Stromal cell of bone marrow (primary cell): ENCODE measurements at places on chromosomes 3 and 15.

GRCh38 chr15:57198654-57199291 lies 177.5 kb upstream of the CGNL1 start:
- DNase-seq, result no peak

- no peak for DNase-seq
Observed at GRCh38 chr3:852033-852432, 240.8 kb upstream of the CNTN6 start.

DNA sequence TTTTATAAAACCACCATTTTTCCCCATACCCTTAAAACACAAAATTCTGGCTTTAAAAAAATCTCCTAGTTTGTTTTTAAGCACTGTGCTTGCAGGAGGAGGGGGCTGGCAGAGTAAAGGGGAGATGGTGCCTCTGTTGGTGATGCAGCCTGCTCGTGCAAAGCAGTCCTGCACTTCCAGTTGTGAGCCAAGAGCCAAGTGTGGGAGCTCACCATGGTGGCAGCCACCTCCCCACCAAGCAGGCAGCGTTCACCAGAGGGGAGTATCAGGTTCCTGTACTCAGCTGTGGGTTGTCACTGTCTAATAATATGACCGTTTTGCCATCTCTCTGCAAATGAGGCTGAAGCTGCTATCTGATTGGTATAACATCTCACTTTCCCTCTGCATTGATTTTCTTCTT lies 164.8 kb downstream of the SYNPR start:
- DNase-seq, result no peak

GRCh38 chr3:194395212-194395611 lies 3.9 kb downstream of the GP5 start:
- no peak for DNase-seq

DNA sequence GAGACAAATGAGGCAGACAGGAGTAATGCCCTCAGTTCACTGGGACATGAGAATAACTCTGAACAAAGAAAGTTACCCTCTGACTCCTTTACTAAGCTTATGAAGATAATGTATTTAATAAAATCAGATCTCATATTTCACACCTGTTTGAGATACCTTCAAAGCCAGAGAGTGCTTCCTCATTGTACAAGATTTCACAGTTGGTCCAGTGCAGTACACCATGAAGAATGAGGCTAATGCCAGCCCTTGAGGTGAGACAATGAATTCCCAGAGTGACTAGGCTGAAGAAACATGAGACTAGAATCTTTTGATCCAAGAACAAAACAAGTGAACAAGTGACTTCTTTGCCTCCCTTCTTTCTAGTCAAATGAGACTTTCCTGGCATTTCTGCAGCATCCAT lies 1133.8 kb downstream of the TUSC7 start:
- no peak for DNase-seq

DNA sequence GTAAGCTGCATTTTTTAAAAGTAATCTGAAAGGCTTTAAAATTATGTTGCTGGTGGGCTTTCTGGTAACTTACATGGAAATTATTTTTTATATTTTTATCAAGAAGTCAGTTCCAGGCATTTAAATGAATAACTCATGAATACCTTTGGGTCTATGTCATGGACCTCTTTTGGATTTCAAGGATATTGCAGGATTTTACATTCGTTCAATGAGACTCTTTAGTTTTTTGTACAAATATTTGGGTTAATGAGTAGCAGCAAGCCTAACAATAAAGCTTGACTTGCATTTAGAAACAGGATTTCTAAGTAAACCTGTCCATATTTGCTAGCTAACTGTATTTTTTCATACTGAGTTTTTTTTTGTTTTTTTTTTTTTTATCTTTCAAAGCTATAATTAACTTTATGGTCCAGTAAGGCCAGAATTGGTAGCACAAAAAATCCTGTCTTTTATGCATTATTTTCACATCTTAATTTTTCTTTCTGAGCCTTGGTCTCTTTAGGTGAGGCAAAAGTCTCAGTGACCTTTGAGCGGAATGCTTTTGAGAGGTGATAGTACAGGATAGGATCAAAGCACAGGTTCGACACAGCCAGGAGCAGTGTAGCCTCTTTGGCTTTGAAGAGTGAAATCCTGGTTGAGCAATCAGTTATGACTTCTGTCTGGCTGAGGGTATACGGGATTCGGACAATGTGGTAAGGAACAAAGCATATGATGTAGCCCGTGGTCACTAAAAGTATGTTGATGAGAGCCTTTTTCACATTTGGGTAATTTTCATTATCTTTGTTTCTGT lies 4.8 kb downstream of the GPR171 start:
- no peak for DNase-seq

DNA sequence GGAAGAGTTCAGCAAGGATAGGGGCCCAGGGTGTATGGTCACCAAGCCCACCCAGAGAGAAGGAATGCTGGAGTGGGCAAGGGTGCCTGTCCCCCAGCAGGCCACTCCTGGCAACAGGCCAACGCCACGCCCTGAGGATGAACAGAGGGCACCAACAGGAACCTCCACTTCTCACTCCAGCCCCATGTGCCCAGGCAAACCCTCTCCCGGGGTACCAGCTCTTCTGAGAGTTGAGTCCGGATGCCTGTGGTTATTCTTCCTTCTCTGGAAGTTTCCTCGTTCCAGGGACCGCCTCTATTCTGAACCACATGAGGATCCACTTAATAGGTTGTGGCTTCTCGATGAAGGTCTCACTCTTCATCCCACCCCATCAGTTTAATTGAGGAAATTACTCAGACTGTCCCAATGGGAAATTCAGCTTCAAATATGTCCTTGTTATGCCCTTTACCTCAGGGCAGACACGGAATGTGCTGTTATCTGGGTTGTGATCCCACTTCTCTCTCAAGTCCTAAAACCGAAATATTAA lies 114.3 kb downstream of the LIPC start:
- no peak for DNase-seq

- no peak for DNase-seq
Observed at GRCh38 chr3:31752305-31753049, 219.8 kb downstream of the STT3B start.

DNA sequence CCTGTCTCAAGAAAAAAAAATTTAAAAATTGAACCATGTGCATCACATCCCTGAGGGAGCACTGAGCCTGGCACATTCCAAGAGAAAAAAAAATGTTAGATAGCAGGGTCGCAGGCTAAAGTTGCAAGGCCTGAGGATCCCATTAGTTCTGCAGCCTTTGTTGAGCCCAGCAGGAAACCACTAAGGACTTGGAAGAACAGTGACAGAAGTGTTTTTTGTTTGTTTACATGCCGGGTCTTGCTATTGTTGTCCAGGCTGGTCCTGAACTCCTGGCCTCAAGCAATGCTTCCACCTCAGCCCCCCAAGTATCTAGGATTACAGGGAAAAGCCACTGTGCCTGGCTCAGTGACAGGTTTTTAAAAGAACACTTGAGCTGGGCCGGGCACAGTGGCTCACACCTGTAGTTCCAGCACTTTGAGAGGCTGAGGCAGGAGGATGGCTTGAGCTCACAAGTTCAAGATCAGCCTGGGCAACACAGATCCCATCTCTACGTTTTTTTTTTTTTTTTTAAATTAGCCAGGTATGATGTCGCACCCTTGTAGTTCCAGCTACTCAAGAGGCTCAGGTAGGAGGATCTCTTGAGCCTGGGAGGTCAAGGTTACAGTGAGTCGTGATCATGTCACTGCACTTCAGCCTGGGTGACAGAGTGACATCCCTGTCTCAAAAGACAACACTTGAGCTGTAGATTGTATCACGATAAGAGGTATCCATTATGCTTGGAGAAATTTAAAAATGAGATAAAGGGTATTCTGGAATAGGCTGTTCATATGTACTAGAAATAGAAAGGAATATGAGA lies 15.2 kb downstream of the CHAC1 start:
- no peak for DNase-seq

- DNase-seq, result no peak
Observed at GRCh38 chr3:11076711-11077110, 77.6 kb upstream of the HRH1 start.

GRCh38 chr3:81363816-81364215 lies 397.6 kb downstream of the GBE1 start:
- no peak for DNase-seq

GRCh38 chr3:146543461-146544001 lies 876 bp downstream of the PLSCR1 start:
- DNase-seq, result no peak

- no peak for DNase-seq
Observed at GRCh38 chr3:73448761-73449301, 175.9 kb downstream of the PDZRN3 start.

GRCh38 chr3:71035886-71036285 lies 547.6 kb downstream of the FOXP1 start:
- DNase-seq, result no peak

GRCh38 chr3:23806534-23807423 lies 1.0 kb downstream of the UBE2E1 start:
- no peak for DNase-seq

- no peak for DNase-seq
Observed at GRCh38 chr3:114649331-114649730, 355.5 kb downstream of the TIGIT start.

DNA sequence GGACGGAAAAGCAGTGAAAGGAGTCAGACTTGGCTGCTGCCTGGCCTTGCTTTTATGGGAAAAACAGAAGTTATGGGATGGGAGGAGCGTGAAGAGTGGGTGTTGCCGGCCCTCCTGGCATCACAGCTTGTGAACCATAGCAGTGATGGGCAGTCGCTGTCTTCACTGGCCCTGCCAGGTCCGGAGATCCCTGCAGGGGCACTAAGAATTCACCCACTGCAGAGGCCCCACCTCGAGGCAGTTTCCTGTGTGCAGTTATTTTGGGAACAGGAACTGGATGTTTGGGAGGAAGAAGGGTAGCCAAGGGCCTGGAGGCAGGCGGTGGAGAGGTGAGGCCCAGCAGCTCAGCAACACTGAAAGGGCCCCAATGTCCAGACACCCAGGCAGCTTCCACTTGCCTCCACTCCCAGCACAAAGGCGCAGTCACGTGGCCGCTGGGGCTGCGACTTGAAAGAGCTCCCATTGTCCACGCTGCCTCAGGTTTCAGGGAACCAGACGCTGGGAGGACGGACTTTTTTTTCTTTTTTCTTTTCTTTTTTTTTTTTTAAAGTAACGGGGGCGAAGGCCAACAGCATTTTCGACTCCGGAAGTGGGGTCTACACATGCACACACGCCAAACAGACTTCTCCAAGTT lies 255.6 kb downstream of the ZNF621 start:
- peak; percentile 77 for DNase-seq

- DNase-seq, result no peak
Observed at GRCh38 chr15:80906159-80906766, 83.4 kb downstream of the MESD start.

DNA sequence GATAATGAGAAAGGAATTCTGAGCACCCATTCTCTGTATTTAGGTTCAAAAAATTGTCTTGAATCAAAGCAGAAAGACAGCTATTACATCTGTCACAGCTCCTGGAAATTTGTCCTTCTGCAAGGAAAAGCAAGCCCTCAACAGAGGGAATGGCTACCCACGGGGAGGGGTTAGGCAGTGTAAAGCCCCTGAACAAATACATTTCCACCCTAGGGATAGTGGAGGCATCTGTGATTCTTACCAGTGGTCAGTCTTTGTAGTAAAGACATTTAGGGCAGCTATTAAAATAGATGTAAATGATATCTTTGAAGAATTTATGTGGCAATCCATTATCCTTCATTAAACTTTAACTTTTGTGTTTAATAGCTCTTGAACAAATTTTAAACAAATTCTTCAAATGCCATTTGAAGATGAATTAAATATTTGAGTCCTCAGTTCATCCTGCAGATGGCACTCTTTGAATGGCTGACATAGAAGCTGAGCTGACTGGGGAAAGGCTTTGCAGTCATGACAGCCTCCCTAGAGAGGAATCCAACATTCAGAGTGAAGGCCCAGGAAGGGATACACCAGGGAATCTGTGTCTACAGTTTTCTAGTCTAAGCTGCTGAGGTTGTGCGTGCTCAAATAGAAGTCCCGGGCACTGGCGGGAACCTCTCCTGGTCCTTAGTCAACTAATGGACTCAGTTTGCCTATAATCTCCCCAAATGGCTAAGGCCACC lies 359.7 kb upstream of the ROPN1 start:
- DNase-seq, result peak; percentile 57

GRCh38 chr3:52468336-52468735 lies 12.9 kb downstream of the NISCH start:
- DNase-seq, result peak; percentile 28

DNA sequence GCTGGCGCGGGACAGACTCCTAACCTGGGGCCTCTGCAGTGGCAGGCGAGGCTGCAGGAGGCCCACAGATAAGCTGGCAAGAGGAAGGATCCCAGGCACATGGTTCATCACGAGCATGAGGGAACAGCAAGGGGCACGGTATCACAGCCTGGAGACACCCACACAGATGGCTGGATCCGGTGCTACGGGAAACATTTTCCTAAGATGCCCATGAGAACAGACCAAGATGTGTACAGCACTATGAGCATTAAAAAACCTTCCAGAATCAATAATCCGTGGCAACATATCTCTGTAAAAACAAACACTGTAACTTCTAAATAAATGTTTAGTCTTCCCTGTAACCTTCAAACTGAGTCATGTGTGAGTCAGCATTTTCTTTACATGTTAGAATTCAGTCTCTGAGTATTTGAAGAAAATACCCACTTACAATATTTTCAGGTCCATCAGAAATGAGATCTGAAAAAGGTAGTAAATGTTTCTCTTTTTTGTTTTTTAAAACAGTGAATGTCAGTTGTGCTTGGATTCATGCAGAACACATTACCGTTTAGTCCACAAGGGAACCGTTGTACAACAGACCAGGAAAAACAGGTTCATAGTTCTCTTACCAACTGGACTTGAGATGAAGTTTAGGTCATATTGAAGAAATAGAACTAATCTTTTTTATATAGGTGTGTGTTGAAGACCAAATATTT lies 75.9 kb downstream of the BOC start:
- DNase-seq, result peak; percentile 52

DNA sequence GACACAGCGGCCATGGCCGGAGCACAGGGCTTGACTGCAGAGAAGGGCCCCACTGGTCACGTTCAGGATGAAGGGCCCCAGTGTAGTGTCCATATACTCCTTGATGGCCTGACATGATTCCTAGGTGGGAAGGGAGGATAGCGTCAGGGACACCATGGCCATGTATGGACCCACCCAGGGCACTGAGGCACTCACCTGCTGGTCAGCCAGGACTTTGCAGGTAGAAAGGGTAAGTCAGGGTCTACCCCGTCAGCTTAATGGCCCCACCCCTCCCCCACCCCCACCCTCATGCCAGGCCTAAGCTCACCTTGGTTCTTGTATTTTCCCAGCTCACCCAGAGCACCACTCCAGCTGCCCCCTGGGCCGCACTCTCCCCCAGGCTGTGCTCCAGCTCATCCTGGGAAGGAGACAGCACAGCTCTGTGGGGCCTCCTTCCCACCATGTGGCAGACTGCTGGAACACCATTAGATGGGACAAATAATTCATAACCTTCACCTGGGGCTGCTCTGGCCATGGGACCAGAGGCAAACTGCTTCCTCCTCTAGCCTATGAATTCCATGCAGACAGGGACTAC lies 1.6 kb upstream of the HYAL3 start:
- no peak for DNase-seq

DNA sequence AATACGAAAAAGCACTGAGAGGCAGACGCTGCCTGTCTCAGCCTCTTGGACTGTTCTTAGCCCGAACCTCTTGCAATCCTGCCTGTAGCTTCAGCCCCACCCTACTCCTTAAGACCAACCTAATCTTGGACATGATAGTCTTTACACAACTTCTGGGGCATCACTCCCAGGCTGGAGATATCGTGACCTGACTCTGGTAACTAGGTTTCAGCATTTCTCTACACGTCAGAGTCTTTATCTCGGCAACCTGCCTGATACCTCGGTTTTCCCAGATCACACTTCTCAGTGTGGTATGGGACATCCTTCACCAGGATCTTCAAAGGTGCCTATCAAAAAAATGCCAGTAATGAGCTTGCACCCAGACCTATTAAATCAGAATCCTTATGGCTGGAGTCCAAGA lies 590.2 kb upstream of the KCNMB2 start:
- no peak for DNase-seq

GRCh38 chr15:62464705-62465104 lies 299.6 kb upstream of the C2CD4B start:
- DNase-seq, result no peak
